ENCODE measurements at places on chromosomes 1 and 21. TPM values are rescaled to one million over a fixed set of nuclear protein-coding genes. Genes with fewer than 3 reads are reported as not detected.
A peak's percentile ranks its signal among the peaks of the same experiment; 100 is the strongest.

- peaks cover 6% of the 10 kb centered on the region for H3K27me3 ChIP-seq
- peak overlapping the region; percentile 92 for H3K4me3 ChIP-seq
- H3K36me3 ChIP-seq, result no peaks in the 10 kb centered on the region
Observed at GRCh38 chr1:51729824-51730301, 113.0 kb downstream of the OSBPL9 start.

DNA sequence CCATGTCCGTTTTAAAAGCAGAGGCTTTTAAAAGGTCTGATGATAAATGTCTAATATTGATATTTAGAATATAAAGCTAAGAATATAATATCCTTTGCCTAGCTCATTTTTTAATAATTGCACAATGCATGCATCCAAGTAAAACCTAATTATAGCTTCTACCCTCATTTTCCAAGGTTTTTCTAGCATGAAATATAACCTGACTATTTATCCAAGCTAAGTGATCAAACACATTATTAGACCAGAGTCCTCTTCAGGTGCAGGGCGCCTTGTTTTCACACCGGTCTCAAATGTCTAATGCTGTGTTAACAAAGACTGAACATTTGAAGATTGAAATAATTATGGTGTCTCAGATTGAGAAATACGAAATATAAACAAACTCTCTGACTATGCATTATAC lies 648.9 kb upstream of the CXADR start:
- no peaks in the 10 kb centered on the region for H3K27me3 ChIP-seq
- DNase-seq, result no peak
- no peaks in the 10 kb centered on the region for H3K36me3 ChIP-seq
- H3K4me3 ChIP-seq, result no peak overlapping the region
- H3K27ac ChIP-seq, result no peak overlapping the region

The CSMD2 gene
- 0.40 TPM for total RNA-seq

The KRTAP11-1 gene
- total RNA-seq, result not detected

The CRNN gene
- total RNA-seq, result not detected

Measured in neural crest cell (in vitro differentiated cells).